ENCODE measurements at places on chromosomes 1 and 21.

DNA sequence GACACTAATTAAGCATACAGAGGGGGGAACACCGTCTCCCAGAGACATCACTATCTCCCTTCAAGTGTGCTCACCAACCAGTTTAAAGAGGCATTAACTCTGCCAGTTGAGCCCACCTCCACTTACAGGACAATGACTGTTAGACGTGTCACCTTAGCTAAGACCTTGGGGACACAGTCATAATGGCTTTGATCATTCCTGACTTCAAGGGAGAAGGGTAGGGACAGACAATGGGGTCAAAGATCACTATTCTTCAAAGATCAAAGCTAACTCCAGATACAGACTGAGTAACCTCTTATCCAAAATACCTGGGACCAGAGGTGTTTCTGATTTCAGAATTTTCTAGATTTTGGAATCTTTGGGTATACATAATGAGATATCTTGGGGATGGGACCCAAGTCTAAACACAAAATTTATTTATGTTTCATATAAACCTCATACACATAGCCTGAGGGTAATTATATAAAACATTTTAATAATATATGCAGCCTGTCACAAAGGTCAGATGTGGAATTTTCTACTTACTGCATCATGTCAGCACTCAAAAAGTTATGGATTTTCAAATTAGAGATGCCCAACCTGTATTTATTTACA lies 246.1 kb downstream of the SLC45A1 start:
- no peak for DNase-seq

GRCh38 chr1:45488666-45489377 lies 2.1 kb downstream of the TESK2 start:
- DNase-seq, result no peak

- no peak for DNase-seq
These were observed 12.1 kb upstream of the TSPEAR start for GRCh38 chr21:44723177-44724131.

DNA sequence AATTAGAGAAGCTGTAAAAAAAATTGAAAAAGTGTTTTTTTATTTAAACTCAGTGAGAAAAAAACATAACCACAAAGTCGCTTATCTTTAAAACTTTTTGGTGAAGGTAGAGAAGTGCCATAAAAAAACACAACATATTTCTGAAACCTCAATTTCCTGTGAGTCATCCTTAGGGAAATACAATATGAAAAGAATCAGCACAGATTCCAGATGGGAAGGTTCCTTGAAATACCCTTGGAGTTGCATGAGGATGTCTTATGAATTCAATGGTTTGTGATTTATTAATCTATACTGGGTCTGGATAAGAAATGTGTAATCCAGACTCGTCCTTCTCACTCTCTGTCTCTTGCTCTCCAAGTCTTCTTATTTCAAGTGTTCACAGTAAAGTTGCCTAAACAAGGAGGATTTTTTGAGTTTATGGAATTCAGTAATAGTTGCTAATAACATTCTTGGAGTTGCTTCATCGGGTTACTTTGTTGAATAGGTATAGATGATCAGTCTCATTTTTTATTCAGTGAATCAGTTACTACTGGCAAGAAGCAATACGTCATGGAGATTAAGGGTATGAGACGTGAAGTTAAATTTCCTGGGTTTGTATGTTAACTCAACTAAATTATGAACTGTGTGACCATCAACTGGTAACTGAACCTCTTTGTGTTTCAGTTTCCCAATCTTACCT lies 191.4 kb downstream of the KCNK2 start:
- DNase-seq, result peak; percentile 53

DNA sequence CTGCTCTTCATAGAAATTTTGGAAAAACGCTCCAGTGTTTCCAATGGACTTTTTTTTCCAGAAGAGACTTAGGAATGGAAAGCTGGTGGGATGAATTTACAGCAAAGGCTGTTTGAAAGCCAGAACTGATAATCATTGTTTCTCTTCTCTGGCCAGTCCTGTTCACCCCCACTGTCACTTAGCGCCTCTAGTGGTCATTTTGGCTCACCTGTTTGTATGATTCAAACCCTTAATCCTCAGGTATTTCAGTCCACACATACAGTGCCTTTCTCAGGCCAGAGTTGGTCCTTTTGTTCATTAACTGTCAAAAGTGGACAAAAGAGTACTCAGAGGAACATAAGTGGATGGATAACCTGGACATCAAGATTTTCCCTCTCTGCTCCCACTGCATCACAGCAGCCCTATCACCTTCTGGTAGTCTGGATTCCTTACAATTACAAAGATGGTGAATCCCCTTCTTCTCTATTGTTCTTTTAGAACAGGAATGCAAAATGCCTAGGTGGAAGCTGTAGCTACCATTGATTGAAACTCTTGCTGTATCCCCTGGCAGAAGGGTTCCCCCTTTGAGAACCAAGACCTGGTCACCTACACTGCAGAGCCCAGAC lies 177.6 kb upstream of the OLFM3 start:
- DNase-seq, result no peak

DNA sequence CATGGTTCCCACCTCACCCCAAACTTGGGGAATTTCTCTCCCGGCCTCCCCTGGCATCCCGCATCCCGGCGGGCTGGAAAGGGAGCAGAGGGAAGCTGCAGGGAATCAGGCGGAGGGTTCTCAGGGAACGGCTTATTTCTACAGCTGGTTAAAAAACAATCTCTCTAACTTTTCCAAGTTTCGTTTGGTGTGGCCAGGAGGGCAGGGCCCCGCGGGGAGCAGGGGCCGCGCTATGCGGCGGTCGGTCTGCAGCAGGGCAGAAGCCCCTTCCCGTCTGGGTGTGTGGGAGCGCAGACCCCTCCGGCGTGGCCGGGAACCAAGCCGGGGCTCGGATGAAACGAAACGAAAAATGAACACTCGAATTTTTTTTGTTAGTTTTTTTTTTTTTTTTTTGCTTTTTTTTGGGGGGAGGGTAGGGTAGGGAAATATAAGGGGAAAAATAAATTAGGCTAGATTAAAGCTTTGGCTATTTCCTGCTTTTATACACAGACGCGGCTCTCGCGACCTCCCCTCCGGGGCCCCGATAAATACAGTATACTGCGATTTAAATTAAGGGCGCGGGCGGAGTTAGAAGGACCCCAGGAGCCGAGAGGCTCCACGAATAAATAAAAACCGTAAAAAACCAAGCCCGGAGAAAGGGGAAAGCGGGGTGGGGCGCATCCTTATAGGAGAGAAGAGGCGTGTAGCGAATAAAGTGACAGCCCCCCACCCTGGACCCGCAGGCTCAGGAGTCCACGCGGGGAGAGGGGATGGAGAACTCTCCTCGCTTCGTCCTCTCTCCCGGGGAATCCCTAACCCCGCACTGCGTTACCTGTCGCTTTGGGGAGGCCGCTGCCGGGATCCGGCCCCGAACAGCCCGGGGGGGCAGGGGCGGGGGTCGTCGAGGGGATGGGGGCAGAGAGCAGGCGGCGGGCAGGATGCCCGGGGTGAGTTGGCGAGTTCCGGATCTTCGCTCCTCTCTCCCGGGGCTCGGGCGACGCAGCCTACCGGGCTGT lies 2.1 kb downstream of the POU3F1 start:
- peak; percentile 30 for DNase-seq

- DNase-seq, result no peak
These were observed 29.4 kb downstream of the NMNAT2 start for GRCh38 chr1:183388735-183389134.

GRCh38 chr21:37273911-37274690 lies 7.0 kb upstream of the VPS26C start:
- no peak for DNase-seq

GRCh38 chr1:48026275-48026674 lies 29.1 kb upstream of the TRABD2B start:
- peak; percentile 12 for DNase-seq

DNA sequence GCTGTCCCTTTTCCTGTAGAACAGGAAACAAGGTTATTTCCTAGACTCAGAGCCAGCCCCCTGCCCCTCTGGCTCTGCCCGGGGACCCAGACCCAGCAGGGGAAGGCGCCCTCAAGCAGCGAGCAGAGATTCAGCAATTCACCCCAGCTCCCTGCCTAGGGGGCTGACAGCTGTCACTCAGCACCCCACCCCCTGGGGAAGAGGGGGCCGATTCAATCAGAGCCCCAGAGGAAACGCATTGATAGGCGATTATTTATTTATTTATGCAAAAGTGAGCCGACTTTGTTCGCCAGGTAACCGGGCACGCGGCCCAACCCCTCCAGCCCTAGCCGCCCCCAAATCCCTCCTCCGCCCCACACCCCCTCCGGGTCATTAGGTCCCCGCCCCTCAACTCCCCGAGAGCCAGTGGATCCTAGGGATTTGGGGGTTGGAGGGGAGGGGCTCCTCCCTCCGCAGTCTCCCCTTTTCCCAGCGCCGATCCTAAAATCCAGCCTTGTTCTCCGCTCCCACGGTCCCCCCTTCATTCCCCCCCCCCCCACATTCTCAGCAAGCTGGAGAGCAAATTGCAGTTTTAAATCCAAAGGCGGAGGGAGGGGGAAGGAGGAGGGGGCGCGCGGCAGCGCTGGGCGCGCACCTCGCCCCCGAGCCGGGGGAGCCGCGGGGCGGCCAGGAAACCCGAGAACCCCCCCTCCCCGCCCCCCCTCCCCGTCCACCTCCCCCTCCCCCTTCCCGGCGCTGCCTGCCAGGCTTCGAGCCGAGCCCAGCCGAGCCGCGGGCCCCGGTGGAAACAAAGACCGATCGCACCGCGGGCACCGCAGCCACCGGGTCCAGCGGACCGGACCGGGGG lies 1.3 kb downstream of the AHDC1 start:
- no peak for DNase-seq

DNA sequence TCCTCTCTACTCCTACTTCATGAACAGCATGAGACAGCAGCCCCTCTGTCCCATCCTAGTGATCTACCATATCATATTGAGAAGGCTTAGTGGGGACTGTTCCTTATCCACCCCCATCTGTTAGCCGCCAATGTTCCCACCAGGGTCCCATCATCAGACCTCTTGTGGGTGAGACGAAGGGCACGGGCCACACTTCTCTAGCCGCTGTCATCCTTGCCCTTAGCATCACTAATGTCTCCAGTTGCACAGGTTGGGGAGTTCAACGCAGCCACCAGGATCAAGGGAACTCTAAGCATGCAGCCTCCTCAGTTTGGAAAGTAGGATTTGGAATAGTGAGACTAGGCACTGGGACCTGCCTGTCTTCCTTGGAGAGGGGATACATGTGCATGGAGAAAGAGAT lies 20.1 kb downstream of the INKA2 start:
- DNase-seq, result no peak

DNA sequence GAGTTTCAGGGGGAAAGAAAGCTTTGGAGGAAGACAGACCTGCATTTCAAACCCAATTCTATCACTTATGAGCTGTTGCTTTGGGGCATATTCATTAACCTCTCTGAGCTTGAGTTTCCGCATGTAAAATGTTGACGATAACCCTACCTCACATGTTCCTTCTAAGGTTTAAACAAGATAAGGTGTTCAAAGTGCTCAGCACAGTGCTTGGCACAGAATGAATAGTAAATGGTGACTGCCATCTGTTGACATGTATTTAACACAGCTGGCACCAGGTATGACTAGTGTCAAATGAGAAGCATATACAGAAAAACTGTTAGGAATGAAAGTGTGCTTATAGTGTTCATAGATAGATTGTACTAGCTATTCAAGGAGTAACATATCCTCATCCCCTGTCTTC lies 155.5 kb downstream of the PTGER3 start:
- DNase-seq, result no peak

- DNase-seq, result no peak
These were observed 83.8 kb downstream of the ZC3H11B start for GRCh38 chr1:219529116-219529515.

- no peak for DNase-seq
These were observed 242.4 kb upstream of the LYPLAL1 start for GRCh38 chr1:218931324-218931723.
